ENCODE measurements at places on chromosomes 3 and 15.
A peak's percentile ranks its signal among the peaks of the same experiment; 100 is the strongest.

DNA sequence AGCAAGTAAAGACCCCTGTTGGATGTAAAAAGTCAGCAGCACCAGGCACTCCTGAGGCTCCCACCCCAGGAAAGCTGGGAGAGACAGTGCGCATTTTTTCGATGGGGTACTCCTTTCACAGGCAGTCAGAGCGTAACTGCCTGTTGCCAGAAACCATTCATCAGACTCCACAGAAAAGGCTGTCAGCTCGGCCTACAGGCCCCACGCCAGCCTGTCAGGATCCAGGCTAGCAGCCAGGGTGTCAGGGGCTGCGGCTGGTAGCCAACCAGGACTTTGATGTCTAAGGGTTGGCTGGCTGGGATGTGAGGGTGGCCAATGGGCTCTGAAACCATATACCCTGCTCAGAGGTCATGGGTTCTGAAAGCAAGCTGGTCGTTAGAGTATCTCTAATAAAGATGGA, 164.5 kb downstream of the WNT5A start:
- no peak for DNase-seq

DNA sequence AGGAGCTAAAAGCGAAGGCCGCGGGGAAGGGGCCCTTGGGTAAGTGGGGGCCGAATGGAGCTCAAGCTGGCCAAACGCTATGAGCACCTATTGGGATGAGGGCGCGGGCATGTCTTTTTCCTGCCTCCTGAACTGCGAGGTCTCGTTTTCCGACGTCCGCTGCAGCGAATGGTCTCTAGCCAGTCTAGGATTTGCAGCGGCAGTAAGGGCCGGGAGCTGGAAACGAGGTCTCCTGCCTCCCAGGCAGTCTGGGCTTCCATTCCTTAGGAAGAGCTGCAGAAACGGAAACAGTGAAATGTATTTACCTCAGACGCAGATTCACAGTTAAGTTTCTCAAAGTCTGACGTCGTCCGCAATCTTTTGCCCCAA, 517 bp downstream of the TMA7 start:
- no peak for DNase-seq

DNA sequence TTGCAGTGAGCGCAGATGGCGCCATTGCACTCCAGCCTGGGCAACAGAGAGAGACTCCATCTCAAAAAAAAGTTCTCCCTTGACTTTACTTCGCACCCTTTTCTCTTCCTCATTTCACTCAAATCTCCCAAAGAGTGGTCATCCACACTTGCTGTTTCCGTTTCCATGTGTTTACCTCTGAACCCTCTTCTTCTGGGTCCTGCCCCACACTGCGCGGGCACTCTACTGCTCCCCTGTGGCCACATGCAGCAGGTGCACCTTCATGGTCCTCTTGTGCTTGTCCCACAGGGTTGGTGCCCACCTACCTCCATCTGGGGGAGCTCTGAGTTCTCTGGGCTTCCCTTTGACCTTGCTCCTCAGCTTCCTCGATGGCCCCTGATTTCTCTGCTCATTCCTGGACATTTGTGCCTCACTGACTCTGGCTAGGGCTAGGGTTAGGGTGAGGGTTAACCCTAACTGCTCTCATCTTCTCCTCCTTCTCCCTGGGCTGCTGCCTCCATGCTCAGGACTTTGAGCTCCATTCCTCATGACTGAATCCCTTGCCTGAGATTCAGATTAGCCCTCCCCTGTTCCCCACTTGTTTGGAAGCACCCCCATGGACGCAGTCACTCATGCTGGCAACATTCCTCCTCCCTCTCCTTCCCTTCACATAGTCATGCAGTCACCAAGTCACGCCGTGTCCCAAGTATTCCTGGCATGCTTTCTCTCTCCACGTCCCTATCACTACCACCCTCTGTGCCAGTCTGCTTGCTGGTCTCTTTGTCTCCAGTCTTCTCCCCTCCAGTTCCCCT, 26.6 kb upstream of the KY start:
- DNase-seq, result no peak

DNA sequence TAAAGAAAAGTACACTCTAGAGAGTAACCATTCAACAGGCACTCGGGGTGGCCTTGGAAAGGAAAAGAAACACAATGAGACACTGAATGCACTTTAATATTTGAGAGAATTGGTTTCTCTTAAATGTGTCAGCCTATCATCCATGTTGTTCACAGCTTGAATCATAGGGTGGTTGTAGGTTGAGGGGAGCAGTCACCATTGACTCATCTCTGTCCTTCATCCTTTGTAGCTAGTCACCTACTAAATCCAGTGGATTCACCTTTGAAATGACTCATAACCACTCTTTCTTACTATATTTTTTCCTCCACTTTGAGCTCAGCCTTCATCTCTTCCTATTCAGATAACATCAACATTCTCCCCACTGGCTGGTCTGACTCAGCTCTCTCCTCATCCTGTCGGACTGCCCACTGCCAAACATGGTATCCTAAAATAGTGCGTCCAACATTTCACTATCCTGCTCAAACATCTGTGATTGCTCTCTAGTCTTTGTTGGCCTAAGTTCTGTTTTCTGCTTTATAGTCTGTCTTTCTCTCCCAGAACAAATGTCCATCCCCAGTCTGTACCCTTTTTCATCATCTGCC, 182.7 kb upstream of the GADL1 start:
- DNase-seq, result peak; percentile 2

GRCh38 chr15:67548862-67549651, 6.6 kb downstream of the MAP2K5 start:
- no peak for DNase-seq

DNA sequence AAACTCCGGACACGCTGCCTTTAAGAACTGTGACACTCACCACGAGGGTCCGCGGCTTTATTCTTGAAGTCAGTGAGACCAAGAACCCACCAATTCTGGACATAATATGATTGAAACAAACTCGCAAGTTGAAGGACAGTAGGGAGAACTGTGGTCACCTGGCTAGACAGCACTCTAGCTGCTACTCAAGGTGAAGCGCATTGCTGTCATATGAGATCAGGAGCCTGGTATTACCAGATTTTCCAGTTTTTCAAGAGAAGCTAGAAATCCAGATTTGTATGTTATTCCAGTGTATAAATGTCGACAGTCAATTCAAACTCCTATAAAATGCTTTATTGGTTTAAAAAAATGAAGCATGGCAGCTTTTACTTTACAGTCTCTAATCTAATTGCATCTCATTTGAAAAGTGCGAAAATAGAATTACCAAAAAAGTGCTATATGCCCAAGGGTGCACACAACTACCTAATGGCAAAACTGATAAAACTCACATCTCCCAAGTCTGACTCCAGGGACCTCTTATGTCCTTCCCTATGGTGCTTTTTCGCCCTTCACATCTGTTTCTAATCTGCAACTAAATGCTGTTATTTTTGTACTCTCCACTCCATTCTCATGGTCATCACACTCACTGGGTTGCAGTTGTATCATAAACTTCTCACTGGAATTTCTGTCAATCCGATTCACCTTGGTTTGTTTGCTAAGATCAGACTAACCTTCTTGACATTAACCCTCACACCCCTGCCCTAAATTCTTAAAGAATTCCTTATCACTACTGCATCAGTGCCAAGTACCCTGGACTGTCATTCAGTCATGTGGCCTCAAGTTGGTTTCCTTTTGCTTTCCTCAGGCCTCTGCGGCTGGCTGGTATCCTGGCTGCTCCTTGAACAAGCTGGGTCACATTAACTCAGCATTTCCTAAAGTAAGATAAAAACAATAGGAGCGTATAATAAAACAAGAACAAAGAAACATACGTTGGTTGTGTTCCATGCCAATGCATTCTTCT, 31.5 kb upstream of the ARHGEF26 start:
- DNase-seq, result no peak

DNA sequence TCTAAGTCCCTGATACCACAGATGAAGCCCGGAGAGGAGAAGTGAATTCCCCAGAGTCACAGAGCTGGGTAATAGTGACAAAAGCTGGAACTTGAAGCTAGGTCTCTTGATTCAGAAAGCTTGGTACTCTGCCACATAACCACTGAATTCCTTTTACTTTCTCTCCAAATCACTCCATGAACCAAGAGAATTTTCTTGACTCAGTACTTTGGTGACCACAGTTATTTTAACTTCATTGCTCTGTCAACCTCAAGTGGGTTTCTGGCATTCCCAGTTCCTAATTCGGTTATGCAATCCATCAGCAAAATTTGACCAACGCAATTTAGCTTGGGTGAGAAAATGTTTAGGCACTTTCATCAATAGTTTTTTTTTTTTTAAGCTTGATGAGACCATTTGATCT, 61.0 kb upstream of the PPARG start:
- no peak for DNase-seq

DNA sequence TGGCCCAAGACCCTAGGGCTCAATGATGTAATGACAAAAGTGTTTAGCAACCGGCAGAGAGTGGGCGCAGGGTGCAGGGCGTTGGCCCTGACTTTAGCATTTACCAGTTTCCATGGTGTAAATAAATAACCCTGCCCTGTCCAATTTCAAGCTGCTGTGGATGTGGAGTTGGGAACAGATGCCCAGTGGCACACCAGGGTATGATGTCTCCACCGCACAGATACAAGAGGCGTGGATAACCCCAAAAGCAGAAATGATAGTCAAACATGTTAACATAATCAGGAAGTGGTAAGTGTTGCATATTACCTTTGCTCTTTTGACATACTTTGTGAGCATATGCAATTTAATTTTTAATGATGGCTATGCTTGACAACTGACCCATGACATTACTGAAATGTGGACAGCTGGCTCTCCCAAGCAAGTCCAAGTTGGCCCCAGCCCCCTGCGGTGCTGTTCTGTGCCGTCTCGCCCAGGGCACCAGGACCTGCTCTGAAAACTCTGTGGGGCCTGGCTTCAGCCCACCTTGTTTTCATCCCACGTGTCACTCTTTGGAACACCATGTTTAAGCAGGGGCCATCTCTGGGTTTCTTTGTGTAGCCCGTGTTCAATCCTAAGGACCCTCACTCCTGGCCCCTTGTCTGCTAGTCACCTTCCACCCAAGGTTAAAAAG, 10.8 kb upstream of the ANPEP start:
- DNase-seq, result no peak
